ENCODE measurements at places on chromosomes 4 and X.

GRCh38 chr4:113899271-113900070 lies 80.0 kb downstream of the ARSJ start:
- DNase-seq = no peak

DNA sequence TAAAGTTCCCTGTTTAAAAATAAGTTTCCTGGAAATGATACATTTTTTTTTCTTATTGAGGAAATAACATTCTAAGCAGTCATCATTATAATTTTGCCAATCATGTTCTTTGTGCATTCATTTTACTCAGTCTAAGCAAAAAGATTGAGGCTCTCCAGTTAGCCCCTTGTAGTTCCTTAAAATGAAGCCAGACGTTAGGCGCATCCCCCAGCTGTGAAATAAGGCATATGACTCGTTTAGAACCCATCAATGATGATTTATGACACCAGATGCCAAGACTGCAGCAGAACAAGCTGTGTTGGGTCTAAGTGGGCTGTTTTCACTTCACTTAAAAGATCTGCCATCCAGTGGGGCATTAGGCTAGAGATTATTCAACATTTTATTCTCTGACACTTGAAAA lies 17.0 kb downstream of the PDGFC start:
- no peak for DNase-seq

DNA sequence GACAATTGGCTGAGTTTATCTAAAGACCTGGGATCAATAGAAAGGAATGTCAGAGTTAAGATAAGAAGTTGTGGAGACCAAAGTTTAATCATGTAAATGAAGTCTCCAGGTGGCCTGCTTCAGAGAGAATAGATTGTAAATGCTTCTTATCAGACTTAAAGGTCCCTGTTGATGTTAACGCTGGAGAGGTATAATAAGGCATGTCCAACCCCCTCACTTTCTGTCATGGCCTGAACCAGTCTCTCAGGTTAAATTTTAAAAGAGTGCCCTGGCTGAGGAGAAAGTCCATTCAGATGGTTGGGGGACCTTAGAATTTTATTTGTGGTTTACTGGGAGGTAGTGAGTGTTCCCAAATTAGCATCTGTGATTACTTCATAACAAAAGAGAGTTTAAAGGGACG lies 86.7 kb downstream of the AKAP4 start:
- DNase-seq = no peak

DNA sequence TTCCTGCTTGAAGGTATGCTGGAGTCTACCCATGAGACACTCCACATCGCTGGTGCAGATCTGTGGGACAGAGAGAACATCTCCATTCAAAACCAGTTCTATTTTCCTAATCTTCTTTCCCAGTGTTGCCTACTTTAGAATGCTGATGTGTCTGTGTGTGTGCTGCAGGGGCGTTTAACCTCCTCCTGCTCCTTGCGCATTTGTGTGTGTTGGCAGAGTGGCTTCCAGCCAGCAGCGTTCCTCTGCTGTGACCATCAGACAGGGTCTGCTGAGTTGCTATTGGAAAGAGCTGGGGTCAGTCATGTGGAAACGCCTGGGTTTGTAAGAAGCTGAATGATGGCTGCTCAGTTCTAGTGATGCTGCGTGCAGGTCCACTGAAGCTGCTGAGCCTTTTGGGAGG lies 223.6 kb downstream of the RBMX2 start:
- DNase-seq = no peak

DNA sequence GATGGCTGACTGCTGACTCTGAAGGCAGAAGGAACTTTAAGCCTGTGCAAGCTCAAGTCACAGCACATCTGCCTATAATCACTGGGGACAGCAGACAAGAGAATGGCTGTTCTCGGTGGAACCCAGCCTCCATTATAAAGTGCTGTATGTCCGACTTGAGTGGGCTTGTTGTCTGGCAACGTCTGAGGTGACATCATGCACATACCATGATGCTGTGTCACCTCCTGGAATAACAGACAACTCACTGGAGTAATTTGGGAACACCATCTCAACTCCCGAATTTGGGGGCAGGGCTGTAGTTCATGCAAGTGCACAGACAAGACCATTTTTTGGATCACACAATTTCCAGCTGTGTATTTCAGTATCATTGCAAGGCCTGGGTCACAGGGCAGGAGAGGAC lies 59.8 kb upstream of the GPM6B start:
- DNase-seq = no peak

GRCh38 chr4:146041139-146042004 lies 102.7 kb upstream of the ZNF827 start:
- no peak for DNase-seq

DNA sequence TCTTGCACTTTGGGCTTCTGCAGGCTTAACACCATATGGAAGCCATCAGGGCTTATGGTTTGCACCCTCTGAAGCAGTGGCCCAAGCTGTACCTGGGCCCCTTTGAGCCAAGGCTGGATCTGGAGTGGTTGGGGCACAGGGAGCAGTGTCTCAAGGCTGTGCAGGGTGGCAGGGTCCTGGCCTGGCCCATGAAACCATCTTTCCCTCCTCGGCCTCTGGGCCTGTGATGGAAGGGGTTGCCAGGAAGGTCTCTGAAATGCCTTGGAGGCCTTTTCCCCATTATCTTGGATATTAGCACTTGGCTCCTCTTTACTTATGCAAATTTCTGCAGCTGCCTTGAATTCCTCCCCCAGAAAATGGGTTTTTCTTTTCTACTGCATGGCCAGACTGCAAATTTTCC lies 134.7 kb upstream of the USP9X start:
- no peak for DNase-seq

DNA sequence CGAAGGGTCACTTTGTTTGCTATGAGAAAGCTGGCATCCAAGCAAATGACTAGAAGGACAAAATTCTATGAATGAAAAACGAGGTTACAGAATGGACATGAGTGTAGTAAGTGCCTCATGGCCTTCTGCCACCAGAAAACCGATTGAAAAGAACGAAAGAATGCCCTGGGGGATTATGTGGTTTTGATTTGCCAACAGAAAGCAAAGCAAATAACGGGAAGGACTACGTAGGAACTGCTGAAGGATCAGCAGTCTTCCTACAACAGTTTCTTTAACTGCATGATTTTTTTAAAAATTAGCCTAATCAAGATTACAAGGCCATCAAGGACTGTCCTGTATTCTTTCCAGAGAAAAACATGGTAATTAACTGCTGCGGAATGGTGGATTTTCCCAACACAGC lies 50.6 kb downstream of the NRK start:
- no peak for DNase-seq

DNA sequence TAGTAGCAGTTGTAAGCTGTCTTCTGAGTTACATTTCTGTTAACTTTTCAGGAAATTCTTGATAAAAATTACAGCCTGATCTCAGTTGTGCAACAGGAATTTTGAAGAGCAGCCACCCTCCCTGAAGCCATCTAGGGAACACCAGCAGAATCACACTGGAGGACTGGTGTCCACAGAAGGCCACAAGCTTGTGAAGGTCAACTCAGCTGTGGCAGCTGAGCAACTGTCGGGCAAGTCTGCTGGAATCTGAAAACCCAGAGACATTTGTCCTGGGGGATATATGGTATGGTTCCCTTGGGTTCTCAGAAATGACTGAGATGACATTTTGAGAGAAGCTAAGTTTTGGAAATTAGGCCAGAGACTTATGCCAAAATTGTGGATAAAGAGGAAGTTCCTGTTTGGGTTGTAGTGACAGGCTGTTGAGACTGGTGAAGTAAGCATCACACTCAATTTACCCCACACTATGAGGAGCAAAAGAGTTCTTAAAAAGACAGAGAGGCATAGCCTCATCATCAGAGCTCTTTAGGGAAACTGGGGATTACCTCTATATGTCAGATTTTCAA lies 78.1 kb upstream of the TNIP3 start:
- no peak for DNase-seq

Data from T-helper 17 cell (primary cell).